Cardiac fibroblast (primary cell): ENCODE measurements at places on chromosomes 2 and 18.

DNA sequence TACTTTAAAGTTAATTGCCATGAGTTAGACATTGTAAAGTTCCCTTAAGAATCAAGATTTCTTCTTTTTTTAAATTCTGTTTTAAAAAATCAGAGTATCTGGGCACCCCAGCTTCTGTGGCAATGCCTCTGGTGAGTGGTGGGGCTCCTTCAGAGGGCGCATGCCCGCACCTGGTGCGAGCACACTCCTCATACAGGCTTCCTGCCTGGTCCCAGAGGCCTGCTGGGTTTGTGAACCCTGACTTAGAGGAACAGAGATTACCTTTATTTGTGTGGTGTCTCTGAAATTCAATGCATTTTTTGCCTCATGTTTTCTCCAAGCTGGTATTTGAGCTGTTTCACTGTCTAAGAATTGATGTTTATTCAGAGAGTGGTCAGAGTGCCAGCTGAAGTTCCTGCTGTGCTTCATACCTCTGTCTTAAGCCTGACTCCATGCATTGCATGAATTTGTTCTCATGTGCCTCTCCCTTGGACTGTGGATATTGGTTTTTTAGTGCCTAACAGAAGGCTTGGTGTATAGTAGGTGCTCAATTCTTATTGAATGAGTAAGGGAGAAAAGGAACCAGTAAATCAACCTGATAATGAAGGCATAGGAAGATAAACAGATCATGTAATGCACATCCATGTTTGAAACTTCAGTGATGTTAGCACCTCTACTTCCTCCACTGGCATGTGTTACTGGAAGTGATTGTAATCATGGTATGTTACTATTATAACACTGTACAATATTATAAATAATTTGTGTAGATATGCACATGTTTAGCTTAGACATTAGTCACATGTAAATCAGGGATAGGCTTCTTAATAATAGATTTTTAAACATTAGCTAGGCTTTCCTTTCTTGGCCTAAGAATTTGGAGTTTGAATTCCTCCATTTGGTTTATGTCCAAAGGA lies 29.0 kb downstream of the PHLPP1 start:
- no peak for DNase-seq

- DNase-seq: no peak
These were observed 56.2 kb downstream of the REEP1 start for GRCh38 chr2:86281066-86281700.

DNA sequence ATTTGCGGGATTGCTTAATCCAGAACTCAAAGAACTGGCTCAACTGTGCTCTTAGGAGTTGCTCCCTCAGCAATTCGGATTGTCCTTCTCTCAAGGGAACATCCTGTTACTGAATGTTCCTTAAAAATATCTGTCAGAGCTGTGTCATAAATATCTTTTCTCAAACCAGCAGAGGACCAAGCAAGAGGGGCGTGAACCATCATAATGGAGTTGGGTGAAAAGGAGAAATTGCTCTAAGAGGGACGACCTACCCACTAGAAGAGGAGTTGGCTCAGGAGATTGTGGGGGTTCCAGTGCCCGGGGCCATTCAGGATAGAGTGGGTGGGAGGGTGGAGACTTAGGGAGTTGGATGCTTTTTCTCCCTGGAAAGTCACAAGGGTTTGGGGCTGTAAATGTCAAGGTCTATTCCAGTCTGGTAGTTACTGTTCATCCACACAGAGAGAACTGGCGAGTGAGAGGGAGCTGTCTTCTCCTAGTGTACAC lies 59.5 kb downstream of the MERTK start:
- no peak for DNase-seq

GRCh38 chr2:75799859-75800258 lies 89.1 kb upstream of the GCFC2 start:
- DNase-seq: no peak

DNA sequence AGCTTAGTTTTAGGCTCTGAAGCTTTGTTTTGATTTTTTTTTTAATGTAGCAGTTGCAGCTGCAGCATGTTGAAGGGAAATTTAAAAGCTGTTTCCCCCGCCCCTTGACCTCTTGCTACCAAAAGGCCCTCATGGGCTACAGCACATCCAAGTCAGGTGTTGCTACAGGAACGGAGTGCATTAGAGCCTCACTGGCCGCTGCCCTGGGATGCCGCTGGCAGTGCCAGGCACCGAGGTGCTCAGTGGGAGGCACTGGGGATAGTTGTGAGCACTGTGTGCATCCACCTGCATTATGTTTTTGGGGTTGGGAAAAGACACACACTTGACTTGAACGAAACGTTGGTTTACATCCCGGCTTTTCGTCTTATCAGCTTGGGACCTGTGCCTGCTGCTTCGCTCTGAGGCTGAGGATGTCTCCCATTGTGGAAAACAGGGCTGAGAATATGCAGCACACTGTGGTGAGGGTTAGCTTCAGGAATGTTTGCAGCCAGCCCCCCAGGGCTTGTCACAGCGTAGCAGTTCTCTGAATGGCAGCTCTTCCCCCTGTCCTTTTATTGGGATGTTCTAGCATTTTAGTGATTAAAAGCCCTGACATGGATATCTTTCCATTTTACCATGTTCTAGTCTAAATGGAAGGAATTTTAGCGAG lies 24.1 kb downstream of the DCDC2C start:
- no peak for DNase-seq

DNA sequence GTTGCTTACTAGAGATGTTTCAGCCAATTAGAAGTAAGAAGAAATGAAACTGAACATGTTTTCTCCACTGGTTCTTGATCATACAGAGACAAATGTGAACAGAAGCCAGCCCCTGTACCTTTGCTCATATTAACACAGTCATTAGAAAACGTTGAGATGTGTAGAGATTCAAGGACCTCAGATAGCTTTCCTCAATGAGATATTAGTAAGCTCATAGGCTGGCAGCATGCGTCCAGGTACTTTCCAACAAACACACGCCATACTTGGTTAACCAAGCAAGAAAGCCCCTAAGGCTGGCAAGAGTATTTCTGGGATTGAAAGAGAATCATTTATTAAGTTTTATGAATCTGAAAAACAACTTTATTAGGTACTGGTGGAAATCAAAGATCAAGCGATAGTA lies 37.5 kb downstream of the SLC5A7 start:
- DNase-seq: no peak

- DNase-seq: no peak
These were observed 494.8 kb upstream of the HS6ST1 start for GRCh38 chr2:128813352-128814034.

DNA sequence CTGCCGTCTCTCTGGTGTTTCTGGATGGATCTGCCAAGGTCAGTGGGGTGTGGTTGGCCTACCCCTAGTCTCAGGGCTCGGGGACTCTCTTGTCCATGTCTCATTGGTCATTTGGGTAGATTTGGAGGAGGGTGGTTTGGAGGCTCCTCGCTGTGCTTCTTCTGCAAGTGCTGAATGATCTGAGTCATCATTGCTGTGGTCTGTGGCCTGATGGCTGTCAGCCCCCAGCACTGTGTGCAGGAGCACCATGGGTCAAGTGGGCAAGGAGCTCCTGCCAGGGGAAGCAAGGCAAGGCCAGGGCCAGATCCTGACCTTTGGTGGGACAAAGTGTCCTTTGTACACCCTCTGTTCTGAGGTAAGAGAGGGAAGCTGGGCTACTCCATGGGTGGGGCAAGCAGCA lies 221.8 kb downstream of the FHOD3 start:
- peak; percentile 28 for DNase-seq
